A172 (cell line): ENCODE measurements at places on chromosomes 2 and 18.

- DNase-seq = no peak
These were observed 43.2 kb upstream of the LOXHD1 start for GRCh38 chr18:46700066-46700824.

DNA sequence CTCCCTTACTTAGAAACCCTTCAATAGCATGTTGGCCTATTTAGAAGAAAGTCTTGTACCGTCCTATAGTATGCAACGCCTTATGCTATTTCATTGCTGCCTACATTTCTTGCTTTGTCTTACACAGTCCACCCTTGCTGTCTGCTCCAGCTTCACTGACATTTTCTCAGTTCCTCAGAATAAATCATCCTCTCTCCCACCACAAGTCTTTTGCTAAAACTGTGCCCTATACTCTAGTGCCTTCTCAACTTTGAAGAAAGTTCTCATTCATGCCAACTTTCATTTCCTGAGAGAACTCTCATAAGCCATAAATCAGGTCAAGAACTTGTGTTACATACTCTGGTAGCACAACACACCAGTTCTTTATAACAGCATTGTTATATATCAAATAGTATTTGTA, 54.3 kb upstream of the COL3A1 start:
- no peak for DNase-seq

DNA sequence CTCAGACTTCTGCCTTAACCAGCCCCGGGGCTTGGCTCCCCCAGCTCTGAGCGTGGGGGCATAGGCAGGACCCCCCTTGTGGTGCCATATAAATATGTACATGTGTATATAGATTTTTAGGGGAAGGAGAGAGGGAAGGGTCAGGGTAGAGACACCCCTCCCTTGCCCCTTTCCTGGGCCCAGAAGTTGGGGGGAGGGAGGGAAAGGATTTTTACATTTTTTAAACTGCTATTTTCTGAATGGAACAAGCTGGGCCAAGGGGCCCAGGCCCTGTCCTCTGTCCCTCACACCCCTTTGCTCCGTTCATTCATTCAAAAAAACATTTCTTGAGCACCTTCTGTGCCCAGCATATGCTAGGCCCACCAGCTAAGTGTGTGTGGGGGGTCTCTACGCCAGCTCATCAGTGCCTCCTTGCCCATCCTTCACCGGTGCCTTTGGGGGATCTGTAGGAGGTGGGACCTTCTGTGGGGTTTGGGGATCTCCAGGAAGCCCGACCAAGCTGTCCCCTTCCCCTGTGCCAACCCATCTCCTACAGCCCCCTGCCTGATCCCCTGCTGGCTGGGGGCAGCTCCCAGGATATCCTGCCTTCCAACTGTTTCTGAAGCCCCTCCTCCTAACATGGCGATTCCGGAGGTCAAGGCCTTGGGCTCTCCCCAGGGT, 5.5 kb downstream of the CTDSP1 start:
- no peak for DNase-seq

GRCh38 chr2:241941691-241942301, 72.3 kb downstream of the RTP5 start:
- no peak for DNase-seq

GRCh38 chr2:211881449-211881848, 657.2 kb downstream of the ERBB4 start:
- DNase-seq = no peak

DNA sequence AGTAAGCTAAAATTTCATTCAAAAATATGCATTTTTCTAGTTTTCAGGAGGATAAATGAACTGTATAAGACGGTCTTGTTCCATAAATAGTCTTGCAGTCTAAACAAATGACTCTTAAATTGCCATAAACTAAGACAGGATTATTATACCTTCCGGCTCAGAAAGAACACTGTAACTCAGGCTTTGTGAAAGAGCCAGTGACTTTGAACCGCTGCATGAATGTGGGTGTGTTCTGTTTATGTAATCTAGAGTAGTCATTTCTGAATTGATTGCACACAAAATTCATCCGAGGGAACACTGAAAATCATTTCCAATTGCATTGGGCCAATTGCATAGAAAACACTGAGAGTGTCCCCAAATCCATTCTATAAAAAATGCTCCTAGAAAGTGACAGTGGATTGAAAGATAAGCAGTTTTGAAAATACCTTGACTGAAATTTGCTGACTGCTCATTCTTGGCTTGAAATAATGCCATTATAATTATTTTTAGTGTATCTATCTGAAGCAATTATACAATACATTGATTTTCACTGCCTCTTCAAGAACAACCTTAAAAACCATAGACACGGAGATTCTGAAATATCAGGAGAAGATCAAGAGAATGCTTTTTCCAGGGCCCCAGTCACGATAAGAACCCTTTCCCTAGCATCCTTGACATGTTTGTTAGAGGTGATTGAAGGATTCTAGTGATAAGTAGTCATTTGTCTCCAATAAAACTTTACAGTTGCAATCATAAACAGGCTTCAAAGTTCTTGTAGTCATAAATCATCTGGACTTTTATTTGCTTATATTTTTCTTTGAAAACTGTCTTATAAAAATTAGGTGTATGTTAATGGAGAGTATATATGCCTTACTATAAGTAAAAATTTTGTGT, 55.4 kb downstream of the CNTNAP5 start:
- DNase-seq = no peak
